Smooth muscle cell of the umbilical artery (primary cell): ENCODE measurements at places on chromosomes 3 and 15. TPM values are rescaled to one million over a fixed set of nuclear protein-coding genes. Genes with fewer than 3 reads are reported as not detected.

Gene SETD2
- total RNA-seq: 31.8 and 49.8 TPM in 2 replicates

Gene LRRC2
- under 0.01 and 0.23 TPM in 2 replicates for total RNA-seq

Gene SNX4
- 26.1 and 28.1 TPM in 2 replicates for total RNA-seq

Gene GABRR3
- not detected in 2 replicates for total RNA-seq

Gene KNG1
- not detected in 2 replicates for total RNA-seq

Gene GOLGA8M
- total RNA-seq: not detected in 2 replicates

Gene TNNC1
- total RNA-seq: 0.89 TPM in 1 of 2 replicates, not detected in the other
